Pancreas (tissue), 10 donors: ENCODE measurements at places on chromosomes 7 and 10. TPM values are rescaled to one million over a fixed set of nuclear protein-coding genes. Genes with fewer than 3 reads are reported as not detected.

- DNase-seq = no peak
- H3K27ac ChIP-seq = no peak overlapping the region
- H3K36me3 ChIP-seq = no peaks in the 10 kb centered on the region
- no peaks in the 10 kb centered on the region for H3K27me3 ChIP-seq
Measured at GRCh38 chr10:575402-576129, 113.9 kb downstream of the DIP2C start.

GRCh38 chr10:37855636-37856035 is 1.8 kb downstream of the ZNF248 start:
- no peak overlapping the region for H3K4me3 ChIP-seq
- no peak for DNase-seq
- peaks cover 5% of the 10 kb centered on the region for H3K4me1 ChIP-seq
- no peak overlapping the region for H3K27ac ChIP-seq
- H3K27me3 ChIP-seq = no peaks in the 10 kb centered on the region

The ACTL6B gene
- 0.35 TPM for total RNA-seq

- no peaks in the 10 kb centered on the region for H3K4me1 ChIP-seq
- H3K27ac ChIP-seq = no peak overlapping the region
- H3K27me3 ChIP-seq = no peaks in the 10 kb centered on the region
- DNase-seq = no peak
- no peak overlapping the region for H3K4me3 ChIP-seq
- H3K36me3 ChIP-seq = no peaks in the 10 kb centered on the region
Measured at GRCh38 chr10:132265890-132266496, 41.8 kb downstream of the STK32C start.

DNA sequence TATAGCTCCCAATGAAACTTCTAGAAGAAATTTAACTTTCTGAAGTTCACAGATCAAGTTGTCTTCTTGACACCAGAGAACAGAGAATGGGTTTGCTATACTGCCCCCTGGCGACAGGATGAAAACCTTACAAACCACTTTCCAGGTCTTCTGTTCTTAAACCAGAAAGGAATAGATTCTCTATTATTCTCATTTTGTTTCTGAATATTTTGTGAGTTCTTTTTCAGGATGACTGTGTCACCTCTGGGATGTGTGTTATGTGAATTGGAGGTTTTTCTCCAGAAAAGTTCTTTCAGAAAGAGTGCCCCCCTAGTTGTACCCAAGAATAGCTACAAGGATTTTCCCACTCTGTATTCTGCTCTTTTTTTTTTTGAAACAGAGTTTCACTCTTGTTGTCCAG is 6.3 kb downstream of the IFT22 start:
- no peaks in the 10 kb centered on the region for H3K4me1 ChIP-seq
- H3K27me3 ChIP-seq = no peaks in the 10 kb centered on the region
- H3K36me3 ChIP-seq = no peaks in the 10 kb centered on the region
- DNase-seq = peak; percentile 46
- H3K27ac ChIP-seq = no peak overlapping the region
- no peak overlapping the region for H3K4me3 ChIP-seq

GRCh38 chr10:96038476-96039387 is 4.7 kb upstream of the CCNJ start:
- H3K4me3 ChIP-seq = no peak overlapping the region
- no peaks in the 10 kb centered on the region for H3K36me3 ChIP-seq
- H3K27me3 ChIP-seq = no peaks in the 10 kb centered on the region
- no peak overlapping the region for H3K27ac ChIP-seq
- H3K4me1 ChIP-seq = no peaks in the 10 kb centered on the region

DNA sequence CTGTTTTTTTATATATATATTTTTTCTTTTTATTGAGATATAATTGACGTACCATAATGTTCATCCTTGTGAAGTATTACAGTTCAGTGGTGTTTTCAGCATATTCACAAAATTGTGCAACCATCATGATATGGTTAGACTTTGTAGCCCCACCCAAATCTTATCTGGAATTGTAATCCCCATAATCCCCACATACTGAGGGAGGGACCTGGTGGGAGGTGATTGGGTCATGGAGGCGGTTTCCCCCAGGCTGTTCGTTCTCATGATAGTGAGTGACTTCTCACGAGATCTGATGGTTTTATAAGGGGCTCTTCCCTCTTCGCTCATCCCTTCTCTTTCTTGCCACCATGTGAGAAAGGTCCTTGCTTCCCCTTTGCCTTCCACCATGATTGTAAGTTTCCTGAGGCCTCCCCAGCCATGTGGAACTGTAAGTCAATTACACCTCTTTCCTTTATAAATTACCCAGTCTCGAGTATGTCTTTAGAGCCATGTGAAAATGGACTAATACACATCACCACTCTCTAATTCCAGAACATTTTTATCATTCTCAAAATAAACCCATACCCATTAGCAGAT is 73.9 kb upstream of the SMNDC1 start:
- H3K36me3 ChIP-seq = no peaks in the 10 kb centered on the region
- DNase-seq = no peak
- H3K4me1 ChIP-seq = no peaks in the 10 kb centered on the region
- no peak overlapping the region for H3K27ac ChIP-seq
- no peak overlapping the region for H3K4me3 ChIP-seq

GRCh38 chr10:88934900-88935672 is 17.5 kb downstream of the ACTA2 start:
- peaks cover 4% of the 10 kb centered on the region for H3K4me1 ChIP-seq
- H3K4me3 ChIP-seq = peak overlapping the region; percentile 7
- peak; percentile 70 for DNase-seq
- no peaks in the 10 kb centered on the region for H3K27me3 ChIP-seq
- peak overlapping the region; percentile 32 for H3K27ac ChIP-seq

GRCh38 chr10:3172081-3172445 is 519 bp downstream of the PITRM1 start:
- DNase-seq = no peak
- peaks cover 8% of the 10 kb centered on the region for H3K36me3 ChIP-seq
- H3K4me1 ChIP-seq = peaks cover 7% of the 10 kb centered on the region
- peak overlapping the region; percentile 96 for H3K4me3 ChIP-seq
- H3K27ac ChIP-seq = peak overlapping the region; percentile 89
- H3K27me3 ChIP-seq = no peaks in the 10 kb centered on the region

DNA sequence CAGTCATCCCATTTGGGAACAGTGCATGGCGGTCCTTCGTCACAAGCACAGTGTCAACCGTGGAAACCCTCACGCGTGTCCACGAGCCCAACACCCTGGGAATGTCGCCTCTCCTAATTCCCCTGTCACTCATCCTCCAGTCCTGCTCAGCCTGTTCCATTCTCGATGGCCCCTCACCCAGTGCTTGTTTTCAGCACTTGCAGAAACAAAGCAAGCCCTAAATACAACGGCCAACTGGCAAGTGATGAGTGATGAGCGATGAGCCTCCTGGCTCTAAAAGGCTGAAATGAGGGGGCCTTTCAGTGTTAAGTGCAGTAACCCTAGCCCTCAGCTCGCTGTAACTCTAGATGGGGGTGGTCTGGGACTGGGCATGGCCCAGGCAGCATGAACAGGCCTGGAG is 22.6 kb downstream of the NKX2-3 start:
- no peak overlapping the region for H3K27ac ChIP-seq
- no peaks in the 10 kb centered on the region for H3K4me1 ChIP-seq
- H3K4me3 ChIP-seq = no peak overlapping the region
- H3K27me3 ChIP-seq = no peaks in the 10 kb centered on the region

DNA sequence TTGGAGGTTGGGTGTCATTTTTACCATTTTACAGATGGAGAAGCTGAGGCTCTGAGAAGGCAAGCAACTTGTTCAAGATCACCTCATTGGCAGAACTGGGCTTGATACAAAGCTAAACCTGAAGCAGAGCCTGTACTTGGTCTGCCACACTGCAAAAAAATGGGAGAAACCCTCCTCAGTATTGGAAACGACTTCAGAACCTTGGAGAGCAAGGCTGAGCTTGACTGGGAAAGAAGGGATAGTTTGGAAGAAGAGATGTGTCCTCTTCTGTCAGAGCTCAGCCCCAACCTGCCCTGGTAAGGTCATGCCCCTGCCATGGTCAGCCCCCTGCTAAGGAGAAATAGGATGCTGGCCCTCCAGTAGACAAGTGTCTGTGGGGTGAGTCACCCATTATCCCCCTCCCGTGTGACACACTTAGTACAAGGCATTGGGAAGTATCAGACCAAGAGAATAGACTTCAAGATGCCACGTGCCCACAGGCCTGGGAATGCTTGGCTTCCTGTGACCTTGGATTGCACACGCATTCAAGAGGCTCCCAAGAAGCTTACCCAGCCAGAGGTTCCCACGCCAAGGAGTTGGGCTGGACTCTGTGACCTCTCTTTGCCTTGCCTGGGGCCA is 56.2 kb upstream of the SMNDC1 start:
- H3K27me3 ChIP-seq = no peaks in the 10 kb centered on the region
- DNase-seq = no peak
- H3K36me3 ChIP-seq = no peaks in the 10 kb centered on the region
- no peak overlapping the region for H3K4me3 ChIP-seq

The DNAJC9 gene
- 5.2 TPM for total RNA-seq

DNA sequence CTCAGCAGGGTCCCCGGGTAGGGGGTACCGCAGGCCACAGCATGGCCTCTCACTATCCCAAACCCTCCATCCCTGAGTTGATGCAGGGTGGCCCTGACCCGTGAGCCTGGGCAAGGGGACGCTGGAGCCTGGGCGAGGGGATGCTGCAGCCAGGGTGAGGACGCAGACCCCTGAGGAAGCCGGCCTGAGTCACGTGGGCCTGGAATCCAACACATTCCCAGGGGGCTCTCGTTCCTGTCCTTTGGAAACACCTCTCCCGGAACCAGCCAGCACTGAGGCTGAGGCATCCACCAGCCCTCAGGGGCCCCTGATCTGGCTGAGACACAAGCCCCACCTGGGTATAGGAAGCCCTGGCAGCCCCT is 61.5 kb upstream of the NKX6-2 start:
- H3K4me1 ChIP-seq = no peaks in the 10 kb centered on the region
- DNase-seq = no peak
- no peaks in the 10 kb centered on the region for H3K27me3 ChIP-seq
- H3K27ac ChIP-seq = no peak overlapping the region
- no peak overlapping the region for H3K4me3 ChIP-seq

The CAV2 gene
- total RNA-seq = 24.8 TPM

DNA sequence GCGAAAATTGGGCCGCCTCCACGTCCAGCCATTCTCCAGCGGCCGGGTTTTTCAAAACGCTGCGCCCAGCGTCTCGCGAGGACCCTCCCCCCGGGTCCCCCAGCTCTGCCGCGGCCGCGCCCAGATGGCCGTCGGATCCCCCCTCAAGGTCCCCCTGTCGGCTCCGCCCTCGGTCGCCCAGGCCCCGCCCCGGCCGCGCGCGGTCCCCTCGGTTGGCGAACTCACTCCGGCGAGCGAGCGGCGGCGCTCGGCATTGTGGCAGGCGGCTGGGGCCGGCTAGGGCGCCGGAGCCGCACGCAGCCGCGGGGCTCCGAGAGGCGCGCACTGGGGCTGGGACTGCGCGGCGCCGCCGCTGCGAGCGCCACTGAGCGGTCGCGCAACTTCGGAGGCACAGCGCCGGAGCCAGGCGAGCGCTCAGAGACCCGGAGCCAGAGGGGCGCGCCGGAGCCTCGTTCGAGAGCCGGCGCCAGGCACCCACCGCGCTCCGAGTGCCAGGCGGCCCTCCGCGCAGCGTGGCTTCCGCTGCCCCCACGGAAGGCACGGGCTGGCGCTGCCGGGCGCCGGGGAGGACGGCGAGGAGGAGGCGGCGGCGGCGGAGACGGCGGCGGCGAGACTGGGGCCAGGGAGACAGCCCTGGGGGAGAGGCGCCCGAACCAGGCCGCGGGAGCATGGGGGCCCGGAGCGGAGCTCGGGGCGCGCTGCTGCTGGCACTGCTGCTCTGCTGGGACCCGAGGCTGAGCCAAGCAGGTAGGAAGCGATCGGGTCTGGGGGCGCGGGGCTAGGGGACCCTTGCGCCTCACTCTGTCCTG is at the start of gene UNC5B:
UNC5B (plus strand) TSS at position 253 of the 809 bp plus-strand sequence; CDS start at position 669, 416 bp downstream.
- peak within 1 kb of the TSS; percentile 77 for H3K27ac ChIP-seq
- DNase-seq = peak; percentile 89
- H3K4me3 ChIP-seq = peak within 1 kb of the TSS; percentile 79
- H3K36me3 ChIP-seq = no peaks in the 10 kb centered on the region

The ATOH7 gene
- total RNA-seq = 0.28 TPM

The GNAT3 gene
- total RNA-seq = not detected

The OR2A1 gene
- total RNA-seq = not detected
